ENCODE measurements at places on chromosomes 12 and 14.
A peak's percentile ranks its signal among the peaks of the same experiment; 100 is the strongest.

GRCh38 chr12:49086116-49086515 lies 8.5 kb downstream of the DHH start:
- DNase-seq, result peak; percentile 76

- DNase-seq, result no peak
These were observed 159.8 kb downstream of the CPNE8 start for GRCh38 chr12:38745601-38746000.

GRCh38 chr12:53427905-53428594 lies 4.4 kb downstream of the AMHR2 start:
- peak; percentile 97 for DNase-seq

DNA sequence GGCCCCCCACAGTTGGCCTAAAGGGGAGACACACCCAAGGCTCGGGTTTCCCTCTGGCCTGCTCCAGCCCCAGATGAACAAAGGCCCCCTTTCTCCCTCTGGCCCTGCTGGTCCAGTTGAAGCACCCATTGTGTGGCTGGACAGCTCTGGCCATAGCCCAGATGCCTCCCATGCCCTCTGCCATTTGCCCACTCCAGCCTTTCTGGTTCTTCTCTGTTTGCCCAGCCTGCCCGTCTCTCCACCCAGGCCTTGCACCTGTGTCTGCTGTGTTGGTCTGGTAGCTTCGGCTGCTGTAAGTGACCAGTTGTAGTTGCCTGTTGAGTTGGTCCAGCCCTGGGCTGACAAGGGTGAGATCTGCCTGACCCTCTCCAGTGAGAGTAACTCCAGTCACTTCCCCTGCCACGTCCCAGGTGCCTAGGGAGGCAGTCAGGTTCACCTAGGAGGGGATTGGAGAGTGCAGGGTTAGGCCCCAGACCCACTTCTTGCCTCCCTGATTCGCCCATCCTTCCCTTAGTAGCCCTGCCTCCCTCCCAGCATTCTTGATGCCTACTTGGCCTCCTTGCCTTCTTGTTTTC lies 3.0 kb downstream of the B4GALNT1 start:
- no peak for DNase-seq

GRCh38 chr14:34241185-34241711 lies 220.8 kb downstream of the SPTSSA start:
- no peak for DNase-seq

DNA sequence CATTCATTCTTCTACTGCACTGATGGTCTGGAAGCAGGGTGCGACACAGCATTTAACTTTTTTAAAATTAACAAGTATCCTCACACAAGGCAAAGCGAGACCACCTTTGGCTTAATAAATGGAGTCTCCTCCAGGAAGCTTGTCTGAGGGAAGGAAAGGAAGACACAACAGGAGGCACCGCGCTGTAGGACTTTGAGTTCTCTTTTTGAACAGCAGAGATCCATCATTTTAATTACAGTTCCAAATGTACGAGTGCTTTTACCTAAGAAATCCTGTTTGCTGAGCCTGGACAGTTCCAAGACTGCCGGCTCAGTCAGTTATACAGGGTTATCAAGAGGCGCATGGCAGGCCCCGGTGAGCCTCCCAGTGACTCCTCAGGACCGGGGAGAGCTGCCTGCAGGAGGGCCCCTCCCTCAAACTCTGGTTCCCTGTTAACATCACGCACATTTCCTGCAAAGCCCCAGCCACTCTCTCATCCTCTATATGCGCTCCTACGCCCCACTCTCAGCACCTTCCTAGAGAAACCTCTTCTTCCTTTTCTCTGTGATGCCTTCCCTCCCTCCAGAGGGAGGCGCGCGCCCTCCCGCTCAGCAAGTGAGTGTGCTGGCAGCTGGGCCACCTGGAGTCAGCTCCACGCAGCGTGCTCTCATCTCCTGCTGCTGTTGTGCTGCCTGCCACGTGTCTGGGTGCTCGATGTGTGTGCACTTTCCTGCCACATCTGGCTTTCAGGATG lies 46.1 kb downstream of the STX2 start:
- DNase-seq, result no peak

- DNase-seq, result no peak
These were observed 194.2 kb downstream of the SYT10 start for GRCh38 chr12:33245434-33245833.

DNA sequence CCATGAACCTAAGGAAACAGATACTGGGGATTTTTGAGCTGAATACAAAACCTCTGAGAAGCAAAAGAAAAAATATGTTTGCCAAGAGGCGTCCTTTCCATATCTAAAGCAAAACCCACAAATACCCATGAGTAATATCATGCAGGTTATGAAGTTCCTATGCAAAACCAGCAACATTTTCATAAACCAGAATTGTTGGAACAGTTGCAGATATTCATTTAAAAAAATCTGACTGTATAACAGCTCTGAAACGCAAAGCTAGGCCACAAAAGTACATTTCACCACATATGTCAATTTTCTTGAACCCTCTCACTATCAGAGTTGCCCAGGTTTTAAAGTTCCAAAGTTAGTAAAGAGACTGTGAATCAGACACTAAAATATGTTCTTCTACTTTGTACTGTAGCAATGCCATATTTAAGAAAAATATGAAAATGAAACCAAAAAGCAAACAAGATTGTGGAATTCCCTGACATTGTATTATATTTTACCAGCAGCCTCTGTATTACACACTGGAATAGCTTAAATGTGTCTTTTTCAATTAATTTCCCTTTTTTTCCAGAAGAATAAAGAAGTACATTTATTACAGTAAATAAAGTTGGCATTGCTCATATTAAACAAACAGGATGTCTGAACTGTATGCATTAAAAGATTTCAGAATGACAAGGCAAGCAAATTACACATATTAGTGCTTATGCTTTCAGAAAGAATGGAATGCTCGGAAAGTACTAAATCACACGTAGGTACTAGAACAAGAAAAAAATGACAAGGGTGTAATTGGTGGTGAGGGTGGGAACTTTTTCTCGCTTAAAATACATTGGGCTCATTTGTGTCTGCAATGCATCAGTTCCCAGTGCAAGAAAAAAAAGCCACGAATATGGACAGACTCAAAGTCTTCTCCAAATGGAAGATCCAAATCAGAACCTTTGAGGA lies 33.6 kb upstream of the HIF1A start:
- peak; percentile 58 for DNase-seq

DNA sequence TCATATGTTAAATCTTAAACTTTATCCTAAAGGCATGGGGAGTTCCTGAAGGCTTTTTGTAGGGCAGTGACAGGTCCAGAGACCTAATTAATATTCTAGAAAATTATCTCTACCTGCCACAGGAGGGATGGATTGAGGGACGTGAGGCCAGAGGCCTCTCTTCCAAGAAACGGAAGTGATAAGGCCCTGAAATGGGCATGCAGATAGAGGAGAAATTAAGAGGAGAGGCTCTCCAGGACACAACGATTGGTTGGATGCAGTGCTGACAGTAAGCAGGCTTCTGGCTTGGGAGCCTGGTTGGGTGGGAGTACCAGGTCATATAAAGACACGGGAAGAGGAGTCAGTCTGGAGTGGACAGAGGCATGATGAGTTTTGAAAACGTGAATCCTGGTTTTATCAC lies 3.1 kb upstream of the BORCS5 start:
- DNase-seq, result no peak

DNA sequence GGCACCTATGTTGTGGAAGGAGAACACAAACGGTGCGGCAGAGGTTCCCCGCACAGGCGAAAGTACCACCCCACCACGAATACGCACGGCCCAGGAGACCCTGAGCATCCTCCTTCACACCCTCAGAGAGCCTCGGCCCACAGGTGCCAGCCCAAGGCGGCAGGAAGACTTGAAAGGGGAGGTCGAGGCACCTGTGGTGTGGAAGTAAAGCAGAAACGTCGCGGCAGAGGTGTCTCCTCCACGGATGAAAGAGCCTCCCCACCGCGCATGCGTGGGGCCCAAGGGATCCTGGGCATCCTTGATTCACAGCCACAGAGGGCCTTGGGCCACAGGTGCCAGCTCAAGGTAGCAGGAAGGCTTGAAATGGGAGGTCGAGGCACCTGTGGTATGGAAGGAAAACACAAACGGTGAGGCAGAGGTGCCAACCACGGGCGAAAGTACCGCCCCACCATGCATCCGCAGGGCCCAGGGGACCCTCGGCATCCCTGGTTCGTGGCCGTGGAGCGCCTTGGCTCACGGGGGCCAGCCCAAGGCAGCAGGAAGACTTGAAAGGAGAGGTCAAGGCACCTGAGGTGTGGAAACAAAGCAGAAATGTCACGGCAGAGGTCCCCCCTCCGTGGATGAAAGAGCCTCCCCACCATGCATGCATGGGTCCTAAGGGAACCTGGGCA lies 380.1 kb downstream of the ALG10 start:
- DNase-seq, result no peak

DNA sequence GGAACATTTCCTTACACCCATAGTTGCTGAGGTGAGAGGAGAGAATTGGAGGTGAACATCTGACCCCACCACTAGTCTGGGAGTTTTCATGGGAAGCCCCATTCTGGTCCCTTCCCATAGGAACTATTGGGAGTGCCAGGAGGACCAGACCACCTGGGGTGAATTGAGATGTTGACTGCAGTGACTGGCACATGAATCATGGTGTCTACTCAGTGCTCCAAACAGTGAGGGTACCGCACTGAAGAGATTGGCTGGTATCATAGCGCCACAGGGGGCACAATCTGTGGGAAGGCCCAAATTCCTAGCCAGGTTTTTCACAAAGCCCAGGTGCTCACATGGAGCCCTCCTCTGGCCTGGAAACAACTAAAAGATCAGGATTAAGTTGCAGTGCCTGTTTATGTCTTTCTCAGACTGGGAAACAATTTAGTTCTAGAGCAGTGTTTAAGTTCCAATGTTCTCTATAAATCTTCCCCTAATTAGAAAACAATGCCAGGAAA lies 3.7 kb upstream of the RNASE9 start:
- DNase-seq, result no peak

DNA sequence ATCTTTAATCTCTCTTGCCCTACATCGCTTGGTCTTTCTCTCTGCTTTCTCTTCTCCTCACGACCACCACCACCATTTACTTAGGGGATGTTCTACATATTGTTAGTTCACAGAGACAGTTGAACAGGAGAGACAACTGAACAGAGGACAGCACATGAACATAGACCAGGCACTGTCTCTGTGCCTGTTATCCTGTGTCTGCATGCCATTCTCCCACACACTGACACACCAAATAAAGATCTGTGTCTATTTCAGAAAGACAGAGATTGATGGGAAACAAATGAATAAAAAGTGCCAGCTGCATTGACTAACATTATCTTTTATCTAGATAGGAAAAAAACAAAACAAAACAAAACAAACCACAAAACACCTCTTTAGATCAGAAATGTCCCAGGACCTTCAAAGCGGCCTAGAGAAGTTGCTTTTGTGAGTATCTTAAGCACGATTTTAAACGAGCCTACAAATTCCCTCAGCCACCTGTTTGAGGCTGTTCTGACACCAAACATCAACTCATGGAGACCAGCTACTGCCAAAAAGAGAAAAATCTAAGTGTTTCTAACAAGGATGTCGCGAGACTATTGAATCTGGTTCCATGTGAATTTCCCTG lies 77.6 kb upstream of the PARP11 start:
- no peak for DNase-seq

DNA sequence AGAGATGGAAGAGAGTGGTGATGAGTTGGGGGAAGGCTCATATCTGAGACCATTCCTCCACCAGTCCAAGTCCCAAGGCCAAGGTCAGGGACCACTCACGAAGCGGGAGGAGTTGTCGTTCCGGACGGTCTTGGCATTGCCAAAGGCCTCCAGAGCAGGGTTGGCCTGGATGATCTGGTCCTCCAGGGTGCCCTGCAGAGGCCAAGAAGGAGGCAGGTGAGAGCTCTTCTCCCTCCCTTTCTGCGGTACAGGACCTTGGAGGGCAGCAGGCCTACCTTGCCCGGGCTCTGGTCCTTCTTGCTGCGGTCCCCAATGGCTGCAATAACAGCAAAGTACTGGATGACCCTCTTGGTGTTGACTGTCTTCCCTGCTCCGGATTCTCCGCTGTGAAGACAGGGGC lies 4.0 kb downstream of the MYH7 start:
- no peak for DNase-seq

GRCh38 chr12:91620992-91621391 lies 438.4 kb upstream of the DCN start:
- peak; percentile 12 for DNase-seq

GRCh38 chr12:105329926-105330282 lies 587 bp upstream of the C12orf75 start:
- no peak for DNase-seq

DNA sequence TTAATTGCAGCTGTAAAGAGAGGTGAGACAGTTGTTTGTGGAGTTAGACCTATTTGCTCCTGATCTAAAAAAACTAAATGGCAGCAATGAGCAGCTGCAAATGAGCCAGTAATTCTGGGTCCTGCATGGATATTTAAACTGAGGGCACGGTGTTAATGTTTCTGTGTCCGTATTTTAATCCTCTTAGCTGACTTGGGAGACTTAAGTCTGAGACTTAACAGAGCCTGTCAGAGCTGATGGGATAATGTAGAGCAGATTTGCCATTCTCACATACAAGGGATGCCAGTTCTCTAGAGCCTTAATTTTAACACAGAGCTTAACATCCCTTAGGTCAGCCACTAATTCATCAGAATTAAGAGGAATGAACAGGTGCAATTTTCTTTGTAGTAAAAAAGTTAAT lies 178.6 kb upstream of the PDE3A start:
- no peak for DNase-seq

DNA sequence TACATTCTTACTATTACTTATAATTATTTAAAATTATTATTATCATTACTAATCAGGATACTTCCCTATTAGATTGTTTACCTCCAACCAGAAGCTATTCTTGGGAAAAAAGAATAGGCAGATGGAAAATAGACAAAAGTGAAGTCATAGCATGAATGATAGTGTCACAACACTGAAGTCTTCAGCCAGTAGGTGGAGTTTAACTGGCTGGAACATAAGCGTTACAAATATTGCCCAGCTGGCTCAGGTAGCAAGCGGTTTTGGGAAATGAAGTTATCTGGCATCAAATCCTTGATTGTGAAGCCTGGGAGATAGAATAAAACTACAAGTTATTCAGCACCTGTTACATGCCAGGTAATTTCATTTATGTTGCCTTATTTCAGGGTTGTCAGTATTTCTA lies 762.9 kb downstream of the C12orf50 start:
- no peak for DNase-seq

DNA sequence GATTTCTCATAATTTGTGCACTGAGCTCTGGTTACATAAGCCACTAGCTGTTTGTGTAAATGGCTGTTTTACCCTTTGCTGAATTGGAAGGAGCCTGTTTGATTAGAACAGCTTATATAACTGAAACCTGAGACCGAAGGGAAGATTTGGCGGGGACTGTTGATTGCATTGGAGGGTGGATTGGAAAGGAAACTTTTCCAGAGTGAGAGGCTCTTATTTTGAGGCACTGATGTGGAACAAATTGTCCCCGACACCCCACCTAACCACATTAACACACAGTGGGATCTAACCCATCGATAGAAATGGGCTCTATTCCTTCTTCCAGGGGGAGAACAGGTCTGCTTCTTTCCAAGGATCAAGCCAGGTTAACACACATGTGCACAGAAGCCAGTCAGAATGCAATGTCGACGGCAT lies 51.7 kb downstream of the TMEM30B start:
- DNase-seq, result no peak

Measured in IMR-90 (cell line).